H1 (cell line): ENCODE measurements at places on chromosomes 5 and 9. TPM values are rescaled to one million over a fixed set of nuclear protein-coding genes. Genes with fewer than 3 reads are reported as not detected.

DNA sequence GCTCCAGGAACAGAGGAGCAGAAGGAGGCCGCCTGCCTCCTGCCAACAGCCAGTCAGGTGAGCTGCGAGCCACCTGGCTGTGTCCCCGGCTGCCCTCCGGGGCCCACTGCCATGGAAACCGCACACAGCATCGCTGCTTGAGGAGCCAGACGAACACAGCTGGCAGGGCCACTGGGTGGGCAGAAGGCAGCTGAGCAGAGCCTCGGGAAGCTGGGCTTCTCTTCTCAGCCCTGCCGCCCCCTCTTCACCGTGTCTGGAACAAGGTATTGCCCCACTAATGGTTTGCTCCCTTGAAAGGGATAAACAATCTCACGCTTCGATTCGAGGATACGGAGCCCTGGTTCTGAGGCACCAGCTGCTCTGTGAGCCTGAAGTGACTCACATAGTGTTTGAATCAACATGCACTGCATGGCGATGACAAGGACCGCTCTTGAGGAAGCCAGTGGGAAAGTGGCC lies 63.7 kb upstream of the RUFY1 start:
- DNase-seq = no peak

- DNase-seq = no peak
Observed at GRCh38 chr5:126377424-126377823, 45.8 kb upstream of the GRAMD2B start.

- no peak for DNase-seq
Observed at GRCh38 chr5:89300426-89300970, 417.5 kb upstream of the MEF2C start.

GRCh38 chr9:14868772-14869583 lies 41.2 kb downstream of the FREM1 start:
- no peak for DNase-seq

DNA sequence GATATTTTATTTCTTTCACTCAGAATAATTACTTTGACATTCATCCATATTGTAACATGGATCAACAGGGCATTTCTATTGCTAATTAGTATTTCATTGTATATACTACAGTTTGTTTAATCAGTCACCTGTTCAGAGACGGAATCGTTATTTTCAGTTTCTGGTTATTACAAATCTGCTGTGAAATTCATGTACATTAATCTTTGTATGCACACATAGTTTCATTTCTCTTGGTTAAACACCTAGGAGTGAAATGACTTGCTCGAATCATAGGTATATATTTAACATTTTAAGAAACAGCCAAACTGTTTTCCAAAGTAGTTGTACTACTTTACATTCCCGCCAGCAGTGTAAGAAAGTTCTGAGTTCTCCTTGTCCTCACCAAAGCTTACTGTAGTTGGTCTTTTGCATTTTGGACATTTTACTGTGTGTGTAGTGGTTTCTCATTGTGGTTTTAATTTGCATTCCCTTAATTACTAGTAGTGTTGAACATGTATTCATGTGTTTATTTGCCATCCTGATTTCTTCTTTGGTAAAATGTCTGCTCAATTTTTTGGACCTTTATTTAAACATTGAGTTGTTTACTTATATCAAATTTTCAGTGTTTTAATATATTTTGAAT lies 198.2 kb downstream of the SAXO1 start:
- DNase-seq = no peak

DNA sequence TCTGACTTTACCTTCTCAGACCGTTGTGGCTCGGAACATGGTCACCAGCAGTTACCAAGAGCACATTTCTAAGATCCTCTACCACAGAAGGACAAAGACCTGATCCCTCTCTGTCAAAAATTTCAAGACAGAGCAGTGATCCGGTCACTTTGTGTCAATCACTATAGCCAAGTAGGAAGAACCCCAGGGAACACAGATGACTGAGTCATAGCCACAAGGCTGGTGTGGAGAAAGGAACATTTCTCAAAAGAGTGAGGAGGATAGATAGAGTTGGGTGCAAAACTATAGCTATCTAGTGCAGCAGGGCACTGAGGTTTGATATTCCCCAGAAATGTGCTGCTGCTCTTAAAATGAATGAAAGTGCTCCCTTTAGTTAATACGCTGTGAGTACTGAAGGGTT lies 130.7 kb upstream of the SMIM23 start:
- no peak for DNase-seq

GRCh38 chr9:23464275-23464674 lies 361.8 kb downstream of the ELAVL2 start:
- no peak for DNase-seq

Gene KIF27
- 4.6 and 7.0 TPM in 2 replicates for total RNA-seq

DNA sequence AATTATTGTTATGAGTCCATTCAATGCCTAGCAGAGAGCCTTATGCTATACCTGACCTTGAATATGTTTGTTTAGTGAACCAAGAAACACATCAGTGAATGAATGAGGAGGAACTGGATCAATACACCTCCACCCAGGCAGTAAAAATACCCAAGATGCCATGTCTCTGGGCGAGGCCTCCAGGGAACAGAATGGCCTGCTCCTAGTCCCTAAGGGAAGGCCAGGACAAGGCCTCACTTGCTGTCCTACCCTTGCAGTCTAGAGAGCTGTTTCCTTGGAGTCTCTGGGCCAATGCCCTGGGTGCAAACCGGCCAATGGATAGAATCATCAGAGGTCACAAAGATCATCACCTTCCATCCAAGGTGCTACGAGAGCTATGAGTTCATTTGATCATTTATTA lies 26.1 kb downstream of the TNIP1 start:
- no peak for DNase-seq
